NCI-H446 treated with DMSO at 0.1 percent for 48 hours (cell line): ENCODE measurements at places on chromosomes 16 and 17.
A peak's percentile ranks its signal among the peaks of the same experiment; 100 is the strongest.

GRCh38 chr17:39145143-39145542, 6.3 kb downstream of the PLXDC1 start:
- no peak for DNase-seq

DNA sequence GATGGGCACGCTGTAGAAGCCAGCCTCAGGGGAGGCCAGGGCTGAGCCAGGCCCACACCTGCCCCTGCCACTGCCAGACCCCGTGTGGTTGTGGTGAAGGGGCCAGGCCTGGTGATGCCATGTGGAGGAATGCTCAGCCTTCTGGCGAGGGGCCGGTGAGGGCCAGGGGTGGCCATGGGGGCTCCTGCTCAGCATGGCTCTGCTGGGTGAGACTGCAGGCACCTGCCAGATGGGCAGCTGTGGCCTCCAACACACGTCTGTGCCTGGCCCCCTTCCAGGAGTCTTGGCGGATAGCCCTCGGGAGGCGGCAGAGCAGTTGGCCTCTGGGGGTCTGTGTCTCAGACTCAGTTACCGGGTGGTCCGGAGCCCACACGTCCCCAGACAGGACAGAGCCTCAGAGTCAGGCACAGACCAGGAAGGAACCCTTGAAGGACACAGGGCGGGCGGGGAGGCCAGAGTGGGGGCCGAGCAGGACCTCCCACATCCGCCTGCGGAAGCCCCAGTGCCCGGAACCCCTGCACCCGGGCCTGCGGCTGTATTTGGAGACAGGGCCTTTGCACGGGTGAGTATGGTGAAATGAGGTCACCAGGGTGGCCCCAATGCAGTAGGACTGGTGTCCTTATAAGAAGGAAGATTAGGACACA, 22.5 kb upstream of the CHMP6 start:
- no peak for DNase-seq

GRCh38 chr17:51166198-51166986, at the start of gene NME2:
Gene NME2, plus strand, starts transcription at chr17:51166411. Its CDS starts 420 bp downstream, at chr17:51166831.
- DNase-seq, result peak; percentile 46

DNA sequence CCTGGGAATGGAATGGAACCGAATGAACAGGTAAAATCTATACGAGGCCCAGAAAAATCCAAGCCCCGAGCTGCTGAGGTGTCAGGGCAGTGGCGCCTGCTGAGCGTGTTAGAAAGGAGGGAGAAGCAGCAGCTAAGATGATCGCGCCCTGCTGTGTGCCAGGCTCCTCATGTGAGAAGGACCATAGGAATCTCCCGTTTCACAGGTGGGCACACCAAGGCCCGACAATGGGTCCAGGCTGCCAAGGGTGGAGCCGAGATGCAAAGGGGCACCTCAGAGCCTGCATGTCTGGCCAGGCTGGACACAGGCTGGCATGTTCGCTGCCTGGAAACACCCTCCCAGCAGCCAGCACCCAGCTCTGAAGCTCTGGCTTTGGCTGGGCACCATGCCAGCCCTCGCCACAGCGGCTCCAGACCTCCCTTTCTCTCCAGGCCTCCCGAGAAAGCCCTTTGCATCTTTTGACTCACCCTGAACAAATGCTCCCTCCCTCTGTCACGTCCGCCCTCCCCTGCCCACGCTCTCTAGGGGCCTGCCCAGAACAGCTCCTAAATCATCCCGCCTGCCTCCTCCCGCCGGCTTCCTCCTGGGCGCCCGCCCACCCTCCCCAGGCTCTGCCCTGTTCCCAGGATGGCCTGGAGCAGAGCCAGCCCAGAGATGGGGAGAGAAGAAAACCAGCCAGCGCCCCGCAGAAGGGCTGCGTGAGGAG, 217.8 kb upstream of the GSE1 start:
- peak; percentile 79 for DNase-seq
